ENCODE measurements at places on chromosomes 16 and 17.

DNA sequence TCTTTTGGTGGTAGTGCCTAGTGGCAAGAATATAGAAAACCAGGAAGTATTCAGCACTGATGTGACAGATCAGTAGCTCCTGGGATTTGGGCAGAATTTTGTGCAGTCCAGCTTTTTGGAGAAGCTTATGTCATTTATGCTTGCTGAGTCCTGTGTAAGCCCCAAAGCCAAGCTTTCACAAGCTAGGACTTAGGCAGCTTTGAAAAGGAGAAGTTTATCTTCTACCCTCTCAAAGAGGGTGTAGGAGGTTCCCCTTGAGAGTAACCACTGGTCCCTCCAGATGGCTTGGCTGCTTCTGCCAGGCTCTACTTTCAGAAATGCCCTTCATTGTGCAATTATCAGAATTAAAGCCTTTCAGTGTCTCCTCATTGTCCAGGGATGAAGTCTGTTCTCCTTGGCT lies 78.8 kb downstream of the CES1 start:
- DNase-seq, result no peak

- peak; percentile 30 for DNase-seq
These were observed 21.1 kb upstream of the AKTIP start for GRCh38 chr16:53523971-53524548.

- no peak for DNase-seq
These were observed 36.9 kb upstream of the WSB1 start for GRCh38 chr17:27257031-27257357.

GRCh38 chr17:38872027-38872511 lies 2.2 kb downstream of the LASP1 start:
- no peak for DNase-seq

DNA sequence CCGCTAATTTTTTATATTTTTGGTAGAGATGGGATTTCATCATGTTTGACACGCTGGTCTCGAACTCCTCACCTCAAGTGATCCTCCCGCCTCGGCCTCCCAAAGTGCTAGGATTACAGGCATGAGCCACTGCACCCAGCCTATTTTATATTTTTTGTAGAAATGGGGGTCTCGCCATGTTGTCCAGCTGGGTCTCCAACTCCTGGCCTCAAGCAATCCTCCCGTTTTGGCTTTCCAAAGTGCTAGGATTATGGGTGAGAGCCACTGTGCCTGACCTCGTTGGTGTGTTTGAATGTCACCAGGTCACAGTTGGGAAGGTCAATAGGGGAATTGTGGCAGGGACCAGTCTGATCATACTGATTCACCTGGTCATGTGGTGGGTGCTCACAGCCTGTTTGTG lies 56.7 kb upstream of the NKD1 start:
- no peak for DNase-seq
